ENCODE measurements at places on chromosomes 7 and 10.

DNA sequence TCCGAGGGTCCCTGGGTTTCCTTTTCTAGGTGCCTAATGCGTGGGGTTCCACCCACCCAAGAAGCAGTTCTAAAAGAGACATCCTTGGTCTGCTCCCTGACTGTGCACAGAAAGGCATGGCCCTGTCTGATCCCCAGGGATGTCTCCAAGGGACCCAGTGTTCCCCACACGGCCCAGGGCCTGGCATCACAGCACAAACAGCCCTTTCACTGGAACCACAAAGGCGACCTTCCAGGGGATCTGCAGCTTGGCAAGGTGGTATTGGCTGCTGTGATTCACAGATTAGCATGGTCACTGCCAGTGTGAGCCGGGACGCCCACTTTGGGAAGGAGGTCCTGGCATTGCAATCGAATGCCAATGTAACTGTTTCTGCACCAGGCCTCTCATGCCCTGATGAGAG lies 6.4 kb downstream of the KCNMA1 start:
- DNase-seq = no peak

GRCh38 chr7:36153571-36154097 lies 580 bp downstream of the EEPD1 start:
- DNase-seq = peak; percentile 10

GRCh38 chr10:73209705-73210104 lies 37.4 kb downstream of the DNAJC9 start:
- peak; percentile 56 for DNase-seq

DNA sequence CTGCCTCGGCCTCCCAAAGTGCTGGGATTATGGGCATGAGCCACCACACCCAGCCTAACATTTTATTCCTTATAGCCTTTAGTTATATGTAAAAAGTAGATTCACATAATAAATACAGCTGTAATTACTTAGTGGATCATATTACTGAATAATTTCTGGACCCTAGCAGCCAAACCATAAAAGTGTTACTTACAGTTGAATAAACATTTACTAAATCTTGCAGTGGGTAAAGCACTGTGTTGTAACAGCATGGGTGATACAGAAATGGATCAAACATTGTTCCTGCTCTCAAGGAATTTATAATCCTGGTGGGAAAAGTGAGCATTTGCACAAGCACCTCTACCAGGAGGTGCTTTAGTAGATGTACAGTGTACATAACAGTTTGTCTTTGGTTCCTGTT lies 25.0 kb downstream of the BPGM start:
- no peak for DNase-seq

DNA sequence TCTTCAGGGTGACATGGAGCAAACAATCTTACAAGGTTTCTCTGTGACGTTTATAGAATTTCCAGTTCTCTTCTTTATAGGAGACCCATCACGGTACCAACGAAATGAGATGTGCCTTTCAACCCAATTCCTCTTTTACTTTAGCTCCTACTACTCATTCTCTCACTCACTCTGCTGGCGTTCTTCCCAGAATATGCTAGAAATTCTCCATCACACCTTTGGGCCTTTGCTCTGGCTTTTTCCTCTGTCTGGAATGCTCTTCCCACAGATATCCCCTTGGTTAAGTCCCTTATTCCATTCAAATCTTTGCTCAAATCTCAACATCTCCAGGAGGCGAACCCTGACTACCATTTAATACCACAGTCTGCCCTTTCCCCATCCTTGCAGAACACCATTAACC lies 39.0 kb downstream of the SEMA3C start:
- peak; percentile 63 for DNase-seq

DNA sequence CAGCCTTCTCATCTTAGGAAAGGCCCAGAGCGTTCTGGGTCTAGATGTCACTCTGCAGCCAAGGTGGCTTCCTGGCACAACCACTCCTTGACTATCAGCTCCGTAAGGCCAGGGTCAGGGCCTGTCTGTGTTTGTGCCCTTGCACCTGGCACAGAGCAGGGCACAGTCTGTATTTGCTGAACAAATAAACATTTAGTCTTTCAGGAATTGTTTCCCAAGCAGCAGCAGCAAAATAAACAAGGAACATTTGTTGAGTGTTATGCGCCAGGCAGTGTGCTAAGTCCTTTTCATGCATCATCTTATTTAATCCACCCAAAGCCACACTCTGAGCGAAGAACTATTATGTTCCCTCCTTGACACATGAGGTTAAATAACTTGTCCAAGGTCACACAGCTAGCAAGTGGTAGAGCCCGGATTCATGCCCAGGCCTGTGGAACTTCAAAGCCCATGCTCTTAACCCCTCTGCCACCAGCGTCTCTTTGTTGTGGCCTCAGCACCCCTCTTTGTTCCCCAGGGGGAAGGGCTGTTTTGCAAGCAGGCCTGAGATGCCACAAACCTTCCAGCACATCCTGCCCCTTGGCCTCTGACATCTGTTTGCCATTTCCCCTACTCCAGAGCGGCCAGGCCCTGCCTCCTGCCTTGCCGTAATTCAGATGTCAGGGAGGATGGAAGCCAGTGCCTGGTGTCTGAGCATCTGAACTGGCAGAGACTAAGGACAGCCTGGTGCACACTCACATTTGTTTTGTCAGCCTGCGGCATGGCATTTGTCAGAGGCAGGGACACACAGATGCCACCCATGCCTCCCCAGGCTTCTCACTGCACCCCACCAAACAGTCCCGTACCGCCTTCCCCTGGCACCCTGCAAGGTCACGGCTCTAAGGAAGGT lies 325.8 kb upstream of the ZMIZ1 start:
- DNase-seq = no peak

All from EL (cell line).